T-helper 17 cell (primary cell): ENCODE measurements at places on chromosomes 7 and 10. TPM values are rescaled to one million over a fixed set of nuclear protein-coding genes. Genes with fewer than 3 reads are reported as not detected.

The SKIDA1 gene
- 0.34 TPM for total RNA-seq

DNA sequence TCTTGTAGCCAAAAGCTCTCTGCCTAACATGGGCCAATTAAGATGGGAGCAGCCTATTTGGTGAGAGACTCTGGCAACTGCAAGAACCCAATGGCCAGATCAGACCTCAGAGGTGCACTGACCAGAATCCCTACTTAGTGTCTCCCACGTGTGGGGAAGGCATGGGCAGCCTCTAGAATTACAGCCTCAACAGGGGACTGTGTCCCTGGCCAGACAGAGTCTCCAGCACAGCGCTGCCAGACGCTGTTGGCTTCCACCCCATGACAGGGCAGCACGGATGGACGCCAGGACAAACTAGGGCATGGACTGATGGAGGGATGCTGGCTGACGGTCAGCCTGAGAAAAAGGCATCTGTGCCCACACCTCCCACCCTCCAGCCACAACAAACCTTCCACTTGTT, 729.3 kb upstream of the AUTS2 start:
- DNase-seq: no peak

The DEPP1 gene
- total RNA-seq: 1.4 TPM

DNA sequence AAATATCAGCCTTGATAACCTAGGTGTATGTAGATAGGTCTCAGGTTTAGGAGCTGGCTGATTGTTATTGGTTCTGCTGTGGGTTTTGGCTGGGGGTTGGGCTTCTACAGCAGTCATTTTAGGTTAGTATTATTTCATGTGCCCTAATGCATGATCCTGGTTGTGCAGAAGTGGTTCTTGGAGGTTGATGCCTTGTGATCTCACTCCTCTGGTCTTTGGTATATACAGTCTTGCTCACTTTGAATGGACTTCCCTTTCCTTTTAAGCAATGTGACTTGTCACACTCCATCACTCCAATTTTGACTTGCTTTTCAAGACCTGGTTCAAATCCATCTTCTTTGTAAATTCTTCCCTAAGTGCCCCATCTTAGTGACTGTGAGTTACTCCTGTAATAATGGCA, 188.9 kb downstream of the LRMDA start:
- DNase-seq: no peak

GRCh38 chr10:3960496-3960895, 175.5 kb upstream of the KLF6 start:
- DNase-seq: no peak

The FEZF1 gene
- not detected for total RNA-seq

DNA sequence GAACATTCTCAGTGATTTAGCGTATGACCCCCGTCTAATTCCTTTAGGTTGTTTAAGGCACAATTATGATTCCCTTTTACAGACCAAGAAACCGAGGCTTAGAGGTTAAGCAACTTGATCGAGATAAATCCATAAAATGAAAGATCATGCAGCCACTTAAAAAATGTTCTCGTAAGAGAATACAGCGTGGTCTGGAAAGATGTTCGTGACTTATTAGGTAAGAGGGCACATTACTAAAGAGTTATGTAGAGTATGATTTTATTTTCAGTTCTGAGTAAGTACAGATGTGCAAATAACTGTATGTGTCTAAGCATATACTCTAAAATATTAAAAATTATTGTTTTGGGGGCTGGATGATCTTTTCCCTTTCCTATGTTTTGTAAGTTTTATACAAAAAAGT, 575.1 kb downstream of the PARD3 start:
- DNase-seq: no peak

- no peak for DNase-seq
These were observed 376.0 kb downstream of the GALNT17 start for GRCh38 chr7:71507680-71508602.

DNA sequence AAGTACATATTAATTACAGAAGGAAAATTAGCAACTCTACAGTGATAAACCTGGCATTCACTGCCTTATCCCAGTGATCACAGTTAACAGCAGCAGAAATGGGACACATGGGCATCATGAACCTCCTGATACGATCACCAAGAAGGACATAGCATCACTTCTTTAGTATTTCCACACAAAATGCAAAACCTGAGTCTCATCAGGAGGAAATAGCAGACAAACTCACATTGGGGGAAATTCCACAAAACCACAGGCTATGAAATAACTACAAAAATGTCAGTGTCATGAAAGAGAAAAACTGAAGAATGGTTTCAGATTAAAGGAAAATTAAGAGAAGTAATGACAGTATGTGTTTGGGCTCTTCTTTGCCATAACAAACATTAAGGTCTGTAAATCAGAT, 12.0 kb upstream of the PURB start:
- no peak for DNase-seq

- no peak for DNase-seq
These were observed 92.9 kb downstream of the AHR start for GRCh38 chr7:17391366-17391765.

DNA sequence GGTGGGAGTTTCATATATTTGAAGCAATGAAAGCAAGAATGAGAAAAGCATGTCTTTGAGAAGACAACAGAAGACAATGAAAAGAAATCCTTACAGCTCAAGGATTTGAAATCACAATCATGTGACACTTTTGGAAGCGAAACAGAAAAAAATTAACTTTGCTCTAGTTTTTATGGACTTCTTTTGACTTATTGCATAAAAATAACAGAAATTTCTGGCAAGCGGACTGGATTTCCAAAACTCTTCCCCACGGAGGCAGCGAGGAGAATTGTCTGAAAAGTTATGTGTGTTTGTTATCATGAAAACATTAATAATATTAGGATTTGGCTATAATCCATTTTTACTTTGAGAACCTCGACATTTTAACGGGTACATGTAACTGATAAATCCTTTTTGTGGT, 223.3 kb downstream of the LRMDA start:
- DNase-seq: no peak
